ENCODE measurements at places on chromosomes 6 and 20.
A peak's percentile ranks its signal among the peaks of the same experiment; 100 is the strongest.

DNA sequence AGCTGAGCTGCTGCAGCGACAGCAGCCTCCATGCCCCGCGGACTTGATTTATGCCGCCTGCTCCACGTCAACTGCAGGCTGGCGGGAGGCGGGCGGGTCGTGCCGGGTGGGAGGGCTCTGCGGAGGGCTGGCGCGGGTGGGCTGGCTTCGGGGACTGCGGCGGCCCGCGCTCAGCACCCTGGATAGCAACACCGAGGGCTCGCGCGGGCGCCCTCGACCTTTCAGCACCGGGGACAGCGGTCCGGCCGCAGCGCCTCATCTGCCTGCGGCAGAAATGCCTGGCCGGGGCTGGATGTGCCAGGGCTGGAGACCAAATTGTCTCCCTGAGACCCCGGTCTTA is 792 bp downstream of the SNAP25 start:
- DNase-seq, result peak; percentile 83

DNA sequence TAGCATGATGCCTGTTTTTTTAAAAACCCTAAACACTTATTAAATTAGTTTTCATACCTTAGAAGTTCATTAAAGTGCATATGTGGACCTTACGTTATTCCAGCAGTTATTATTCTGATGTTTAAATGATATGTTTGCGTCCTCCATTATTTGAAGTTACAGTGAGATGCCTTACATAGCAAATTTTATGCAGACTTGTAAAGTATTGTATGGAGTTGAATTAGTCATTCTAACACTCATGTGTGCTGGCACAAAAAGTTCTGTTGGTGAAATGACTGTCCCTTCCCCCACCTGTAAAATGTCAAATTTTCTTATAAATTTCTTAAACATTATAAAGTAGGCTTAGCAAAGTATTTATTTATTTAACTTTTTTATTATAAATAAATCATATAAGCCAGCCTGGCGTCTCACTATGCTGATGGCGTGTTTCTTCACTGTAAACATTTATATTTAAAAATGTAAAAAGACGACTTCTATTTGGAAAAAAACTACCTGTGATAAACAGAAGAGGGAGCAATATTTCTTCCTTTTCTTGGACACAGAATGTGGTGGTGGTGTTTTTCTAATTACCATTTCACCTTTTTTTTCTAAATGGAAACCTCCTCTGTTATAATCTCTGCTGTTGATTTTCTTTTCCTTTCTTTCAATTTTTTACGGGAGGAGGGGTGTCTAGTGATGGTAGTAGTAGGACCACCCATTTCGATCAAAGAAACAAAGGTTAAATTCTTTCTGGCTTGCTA is 155.4 kb downstream of the RFPL4B start:
- DNase-seq, result peak; percentile 6

DNA sequence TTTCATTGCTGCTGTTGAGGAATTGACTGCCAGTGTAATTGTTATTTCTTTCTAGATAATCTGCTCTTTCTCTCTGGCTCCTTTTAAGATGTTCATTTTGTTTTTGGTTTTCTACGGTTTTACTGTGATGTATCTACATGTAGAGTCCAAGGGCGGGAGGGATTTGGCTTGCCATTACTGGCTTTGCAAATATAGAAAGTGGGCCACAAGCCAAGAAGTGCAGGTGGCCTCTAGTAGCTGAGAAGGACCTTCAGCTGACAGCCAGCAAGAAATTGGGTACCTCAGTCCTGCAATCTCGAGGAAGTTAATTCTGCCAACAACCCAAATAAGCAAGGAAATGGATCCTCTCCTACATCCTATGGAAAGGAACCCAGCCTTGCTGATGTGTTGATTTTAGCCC is 42.8 kb upstream of the GLP1R start:
- DNase-seq, result peak; percentile 29

- DNase-seq, result no peak
Measured at GRCh38 chr6:1123386-1124375, 188.2 kb upstream of the FOXQ1 start.

DNA sequence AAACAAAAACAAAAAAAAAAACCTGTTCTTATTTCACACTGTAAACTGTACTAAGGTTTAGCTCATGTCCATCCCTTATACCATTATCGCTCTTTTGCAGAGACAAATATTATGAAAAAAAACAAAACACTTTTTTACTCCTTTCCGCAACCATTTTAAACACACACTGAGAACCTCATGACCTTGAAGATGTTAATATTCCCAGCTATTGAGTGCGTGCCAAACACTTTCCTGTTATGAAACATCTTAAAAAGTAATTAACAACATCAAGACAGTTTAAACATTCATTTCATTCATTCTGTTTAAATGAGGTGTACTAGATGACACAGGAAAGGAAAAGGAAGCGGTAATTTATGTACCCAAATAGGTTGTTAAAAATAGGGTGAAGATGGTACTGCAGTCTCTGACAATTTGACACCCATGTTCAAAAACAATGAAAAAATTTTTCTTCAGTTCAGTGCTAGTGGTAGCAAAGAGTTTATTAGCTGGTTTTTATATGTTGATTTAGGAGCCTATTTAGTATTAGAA is 3.9 kb upstream of the ARHGAP18 start:
- DNase-seq, result no peak

- DNase-seq, result no peak
Measured at GRCh38 chr20:50146732-50147662, 6.5 kb downstream of the PEDS1 start.
